ENCODE measurements at places on chromosomes 1 and 21.
A peak's percentile ranks its signal among the peaks of the same experiment; 100 is the strongest.

- DNase-seq: no peak
Observed at GRCh38 chr1:114339379-114339778, 171.6 kb downstream of the TRIM33 start.

DNA sequence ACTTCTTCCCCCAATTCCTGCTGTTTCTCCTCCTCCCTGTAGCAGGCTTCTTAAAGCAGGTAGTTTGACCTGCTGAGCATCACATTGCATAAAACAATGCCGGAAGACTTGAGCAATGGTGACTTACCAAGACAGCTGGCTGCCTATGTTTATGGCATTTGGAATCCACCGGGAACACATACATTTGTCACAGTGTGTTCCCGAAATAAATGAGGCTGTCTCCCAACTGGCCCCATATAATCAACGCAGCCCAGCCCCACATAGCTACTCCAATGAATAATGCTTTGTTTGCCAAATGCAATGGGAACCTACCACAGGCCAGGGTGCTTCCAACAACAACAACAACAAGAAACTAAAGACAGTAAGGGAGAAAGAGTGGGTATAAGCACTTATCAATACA is 186.1 kb upstream of the MAP1LC3C start:
- no peak for DNase-seq

- no peak for DNase-seq
Observed at GRCh38 chr1:42418516-42418915, 37.3 kb downstream of the ZMYND12 start.

GRCh38 chr1:62457955-62458354 is 21.1 kb downstream of the USP1 start:
- no peak for DNase-seq

DNA sequence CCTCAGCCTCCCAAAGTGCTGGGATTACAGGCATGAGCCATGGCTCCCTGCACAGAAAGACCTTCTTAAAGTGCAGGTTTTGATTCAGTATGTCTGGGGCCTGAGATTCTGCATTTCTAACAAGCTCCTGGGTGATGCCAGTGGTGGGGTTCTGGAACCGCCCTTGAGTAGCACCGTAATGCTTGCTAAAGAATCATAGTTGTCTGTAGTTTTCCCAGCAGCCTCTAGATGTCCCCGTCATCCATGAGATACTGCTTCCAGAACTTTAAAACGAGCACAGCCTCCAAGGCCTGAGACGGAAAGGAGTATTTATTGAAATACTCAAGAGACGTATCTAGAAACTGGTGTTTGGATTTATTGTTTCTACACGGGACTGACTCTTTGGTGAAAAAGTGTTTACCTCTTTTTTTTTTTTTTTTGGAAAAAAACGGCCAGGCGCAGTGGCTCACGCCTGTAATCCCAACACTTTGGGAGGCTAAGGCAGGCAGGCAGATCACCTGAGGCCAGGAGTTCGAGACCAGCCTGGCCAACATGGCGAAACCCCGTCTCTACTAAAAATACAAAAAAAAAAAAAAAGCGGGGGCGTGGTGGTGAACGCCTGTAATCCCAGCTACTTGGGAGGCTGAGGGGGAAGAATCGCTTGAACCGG is 2.6 kb upstream of the TOR3A start:
- peak; percentile 80 for DNase-seq

DNA sequence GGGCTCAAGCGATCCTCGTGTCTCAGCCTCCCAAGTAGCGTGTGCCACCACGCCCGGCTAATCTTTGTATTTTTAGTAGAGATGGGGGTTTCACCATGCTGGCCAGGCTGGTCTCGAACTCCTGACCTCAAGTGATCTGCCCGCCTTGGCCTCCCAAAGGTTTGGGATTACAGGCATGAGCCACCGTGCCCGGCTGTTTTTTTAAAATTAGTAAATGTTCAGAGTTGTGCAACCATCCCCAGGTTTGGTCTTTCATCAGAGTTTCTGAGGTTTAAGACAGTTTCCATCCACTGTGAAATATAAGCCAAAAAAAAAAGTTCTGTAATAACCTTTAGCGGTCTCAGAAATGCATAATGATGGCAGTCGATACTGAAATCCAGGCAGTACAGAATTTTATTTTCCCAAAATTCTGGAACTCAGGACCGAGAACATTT is 550 bp upstream of the SYT11 start:
- DNase-seq: no peak

DNA sequence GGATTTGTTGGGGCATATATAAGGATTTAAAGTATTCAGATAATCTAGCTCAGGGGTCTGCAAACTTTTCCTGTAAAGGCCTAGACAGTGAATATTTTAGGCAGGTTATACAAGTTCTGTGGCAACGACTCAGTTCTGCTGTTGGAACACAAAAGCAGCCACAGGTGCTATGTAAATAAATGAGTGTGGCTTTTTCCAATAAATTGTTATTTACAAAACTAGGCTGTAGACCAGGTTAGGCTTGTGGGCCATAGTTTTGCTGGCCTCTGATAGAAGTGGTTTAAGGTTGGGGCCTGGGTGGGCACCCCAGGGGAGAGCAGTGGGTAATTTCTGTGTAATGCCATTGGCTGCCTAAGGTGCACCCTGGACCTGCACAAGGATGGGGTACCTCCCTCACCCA is 16.9 kb upstream of the IGFN1 start:
- DNase-seq: no peak

DNA sequence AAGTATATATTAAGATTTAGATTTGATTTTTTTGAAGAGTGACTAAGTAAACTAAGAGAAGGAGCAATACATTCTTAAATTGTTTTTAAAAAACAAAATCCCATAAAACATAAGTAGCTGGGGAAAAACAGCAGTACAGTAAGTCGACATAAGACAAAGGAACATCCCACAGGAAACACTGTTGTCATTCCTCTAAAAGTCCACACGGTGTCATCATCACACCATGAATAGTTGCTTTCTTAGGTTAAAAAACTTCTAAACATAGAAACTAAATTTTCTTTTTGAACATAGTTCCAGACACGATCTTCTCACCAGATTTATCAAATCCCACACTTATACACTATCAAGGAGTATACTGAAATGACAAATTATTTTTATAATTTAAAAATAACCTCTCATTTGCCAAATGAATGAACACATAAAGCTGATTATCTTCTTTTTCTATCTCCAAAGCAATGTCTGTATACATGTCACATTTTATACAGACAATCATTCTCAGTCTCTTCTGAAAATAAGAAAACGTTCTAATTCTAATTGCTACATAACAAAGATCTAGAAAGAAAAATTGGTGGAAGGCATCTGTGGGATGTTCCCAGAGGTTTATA is 15.8 kb downstream of the ODF2L start:
- peak; percentile 70 for DNase-seq

Data from KBM-7 (cell line).